ENCODE measurements at places on chromosomes 7 and 10.

DNA sequence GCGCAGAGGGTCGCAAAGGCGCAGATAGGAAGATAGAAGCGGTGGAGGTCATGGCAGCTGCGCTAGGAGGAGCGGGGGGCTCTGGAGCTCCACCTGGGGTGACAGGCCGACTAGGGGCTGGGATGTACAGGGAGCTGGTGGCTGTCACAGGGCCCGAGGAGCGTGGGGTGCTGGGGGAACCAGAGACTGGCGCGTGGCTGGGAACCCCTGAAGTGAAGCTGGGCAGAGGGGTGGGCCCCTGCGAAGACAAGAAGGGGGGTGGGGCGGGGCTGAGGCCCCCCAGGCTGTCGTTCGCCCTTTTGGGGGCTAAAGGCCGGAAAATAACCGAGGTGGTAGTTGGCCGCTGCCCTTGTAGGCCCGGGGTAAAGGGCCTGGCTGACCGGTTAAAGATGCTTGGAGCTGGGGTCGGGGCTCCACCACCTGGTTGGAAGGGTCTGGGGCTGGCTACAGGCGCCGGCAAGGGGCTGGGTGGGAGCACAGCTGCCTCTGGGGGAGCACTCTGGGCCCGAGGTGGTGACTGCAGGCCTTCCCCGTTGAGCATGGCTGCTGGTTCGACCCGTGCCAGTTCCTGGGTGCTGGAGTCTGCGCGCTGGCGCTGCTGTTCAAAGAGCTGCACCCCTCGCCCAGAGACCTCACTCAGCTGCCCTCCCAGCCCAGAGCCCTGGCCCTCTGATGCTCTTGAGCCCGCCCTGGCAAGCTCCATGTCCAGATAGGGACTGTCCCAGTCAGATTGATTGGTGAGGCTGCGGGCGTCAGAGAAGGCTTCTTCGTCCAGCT lies 6.8 kb upstream of the MYOZ1 start:
- no peaks in the 10 kb centered on the region for H3K36me3 ChIP-seq
- no peaks in the 10 kb centered on the region for H3K27me3 ChIP-seq
- DNase-seq, result no peak
- peaks cover 10% of the 10 kb centered on the region for H3K4me1 ChIP-seq
- H3K4me3 ChIP-seq, result peak overlapping the region; percentile 91

DNA sequence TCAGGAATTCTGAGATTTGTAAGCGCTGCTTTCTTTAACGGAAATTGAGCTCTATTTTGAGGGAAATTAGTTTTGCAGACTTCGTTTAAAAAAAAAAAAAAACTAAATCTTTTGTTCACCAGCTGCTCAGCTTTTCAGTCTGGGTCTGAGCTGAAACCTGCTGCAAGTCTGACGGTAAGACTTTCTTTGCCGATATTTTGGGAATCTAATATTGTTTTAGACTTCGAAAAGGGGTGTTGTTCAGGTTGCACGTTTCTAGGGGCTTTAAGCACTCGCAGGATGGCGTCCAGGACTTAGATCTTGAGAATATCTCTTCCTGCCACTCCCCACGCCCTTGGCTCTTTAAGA lies 1.8 kb upstream of the MEOX2 start:
- peaks cover 4% of the 10 kb centered on the region for H3K4me1 ChIP-seq
- H3K27me3 ChIP-seq, result peaks cover 65% of the 10 kb centered on the region
- no peak overlapping the region for H3K27ac ChIP-seq
- H3K36me3 ChIP-seq, result no peaks in the 10 kb centered on the region
- no peak overlapping the region for H3K4me3 ChIP-seq

DNA sequence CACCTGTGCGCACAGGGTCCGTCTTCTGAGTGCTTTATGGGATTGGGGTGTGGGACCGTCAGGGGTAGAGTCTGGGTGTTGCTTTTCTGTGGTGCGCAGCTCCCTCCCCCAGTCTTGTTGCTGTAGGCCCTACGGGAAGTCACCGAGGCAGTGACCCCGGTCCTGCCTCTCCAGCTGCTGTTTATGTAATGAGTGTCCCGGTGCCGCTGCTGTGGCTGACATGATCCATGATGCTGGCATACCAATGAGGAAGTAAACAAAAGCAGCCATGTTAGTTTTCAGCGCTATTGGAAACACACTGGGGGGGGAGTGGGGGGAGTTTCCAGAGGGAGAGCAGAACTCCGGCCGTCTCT lies 1.1 kb downstream of the TRIM8 start:
- peak overlapping the region; percentile 98 for H3K27ac ChIP-seq
- no peaks in the 10 kb centered on the region for H3K36me3 ChIP-seq
- no peaks in the 10 kb centered on the region for H3K27me3 ChIP-seq
- H3K4me3 ChIP-seq, result peak overlapping the region; percentile 58
- peak; percentile 80 for DNase-seq

DNA sequence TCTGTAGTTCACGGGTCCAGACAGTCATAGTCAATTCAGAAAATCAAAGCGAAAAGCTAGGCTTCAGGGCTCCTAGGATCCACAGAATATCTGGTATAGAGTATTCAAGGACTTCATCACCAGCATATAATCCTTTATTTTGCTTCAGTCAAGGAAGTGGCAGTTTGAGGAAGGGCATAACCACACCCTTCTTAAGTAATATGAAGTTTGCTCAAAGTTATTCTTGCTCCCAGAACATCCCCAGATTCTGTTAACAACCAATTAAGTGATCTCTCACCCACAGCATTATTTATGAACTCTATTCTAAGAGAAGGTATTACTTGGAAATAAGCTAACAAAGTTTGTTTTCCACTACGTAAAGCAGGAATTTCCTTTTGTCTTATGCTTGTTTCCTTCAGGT lies 13.2 kb downstream of the CWF19L1 start:
- no peak overlapping the region for H3K4me3 ChIP-seq
- no peaks in the 10 kb centered on the region for H3K27me3 ChIP-seq
- no peaks in the 10 kb centered on the region for H3K36me3 ChIP-seq
- H3K4me1 ChIP-seq, result no peaks in the 10 kb centered on the region
- no peak overlapping the region for H3K27ac ChIP-seq

- H3K36me3 ChIP-seq, result no peaks in the 10 kb centered on the region
- H3K4me3 ChIP-seq, result no peak overlapping the region
- H3K27me3 ChIP-seq, result no peaks in the 10 kb centered on the region
- no peak for DNase-seq
Measured at GRCh38 chr10:129448539-129448938, 18.5 kb upstream of the MGMT start.

DNA sequence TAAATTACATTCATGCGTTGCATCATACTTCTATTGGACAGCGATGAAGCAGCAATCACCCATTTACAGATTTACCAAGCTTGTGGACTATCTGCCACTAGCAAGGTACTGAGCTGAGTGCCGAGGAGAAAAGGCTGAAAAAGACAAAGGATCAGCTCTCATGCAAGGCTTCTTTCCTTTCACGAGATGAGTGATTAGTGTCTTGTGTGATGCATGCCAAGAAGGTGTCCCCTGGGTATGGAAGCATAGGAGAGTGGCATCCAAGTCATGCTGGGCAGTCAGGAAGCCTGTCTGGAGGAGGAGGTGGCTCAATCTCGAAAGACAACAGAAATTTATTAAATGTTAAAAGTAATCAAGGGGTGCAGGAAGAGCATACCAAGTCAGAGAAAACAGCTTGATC lies 40.9 kb downstream of the ACSM6 start:
- H3K27ac ChIP-seq, result no peak overlapping the region
- H3K4me1 ChIP-seq, result peaks cover 5% of the 10 kb centered on the region
- no peak overlapping the region for H3K4me3 ChIP-seq
- no peak for DNase-seq

Data from hepatocyte (in vitro differentiated cells).